ENCODE measurements at places on chromosomes 4 and X.

DNA sequence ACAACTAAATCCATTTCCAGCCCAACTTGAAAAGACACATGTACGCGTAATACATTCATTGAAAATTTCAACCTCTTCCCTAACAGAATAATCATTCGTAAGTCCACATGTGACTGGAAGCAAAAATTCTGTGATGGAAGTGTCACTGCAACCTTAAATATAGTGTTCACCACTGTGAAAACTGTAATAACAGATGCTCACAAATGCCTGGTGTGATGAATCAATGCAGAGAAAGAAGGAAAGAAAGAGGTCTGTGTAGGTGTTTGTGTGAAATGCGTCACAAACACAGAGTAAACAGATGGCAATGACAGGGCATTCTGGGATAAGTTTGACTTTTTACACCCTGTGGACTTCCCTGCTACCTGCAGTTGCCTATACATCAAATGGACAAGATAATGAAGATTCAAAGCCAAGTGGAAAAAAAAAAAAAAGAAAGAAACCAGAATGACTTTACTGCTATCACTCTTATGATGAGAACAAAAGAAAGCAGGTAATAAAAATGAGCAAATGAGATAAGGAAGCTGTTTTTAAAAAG is 123.3 kb downstream of the EPHA5 start:
- DNase-seq: no peak

DNA sequence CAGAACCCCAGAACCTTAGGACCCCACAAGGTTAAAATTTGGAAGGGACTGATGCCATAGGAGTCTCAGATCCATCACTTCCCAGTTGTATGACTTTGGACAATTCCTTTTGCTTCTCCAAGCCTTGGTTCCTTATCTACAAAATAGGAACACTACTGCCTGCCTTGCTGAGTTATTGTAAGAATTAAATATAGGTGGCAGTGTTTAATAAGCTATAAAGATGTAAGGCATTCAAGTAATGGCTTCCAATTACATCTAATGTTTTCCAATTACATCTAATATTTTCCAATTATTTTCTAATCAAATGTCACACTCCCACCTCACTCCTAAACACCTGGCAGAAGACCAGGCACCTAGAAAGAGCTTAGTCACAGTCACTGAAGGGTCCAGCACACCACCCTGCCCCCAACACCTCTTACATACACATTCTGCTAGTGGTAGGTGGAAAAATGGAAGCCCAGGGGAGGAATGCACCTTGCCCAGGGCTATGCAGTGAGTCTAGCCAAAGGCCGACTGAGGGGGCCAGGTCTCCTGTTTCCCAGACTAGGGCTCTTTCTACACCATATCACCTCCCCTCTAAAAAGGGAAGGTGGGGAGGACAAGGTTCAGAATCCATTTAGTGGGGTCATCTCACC is 24.5 kb upstream of the KDM5C start:
- DNase-seq: no peak

- no peak for DNase-seq
Observed at GRCh38 chr4:56743550-56743949, 62.5 kb upstream of the HOPX start.

- DNase-seq: no peak
Observed at GRCh38 chrX:118347131-118347530, 1.2 kb downstream of the WDR44 start.

GRCh38 chrX:153765138-153766079 is 1.4 kb downstream of the PLXNB3 start:
- DNase-seq: no peak

GRCh38 chrX:1464041-1464970 is 11.6 kb upstream of the ASMTL start:
- DNase-seq: no peak

- no peak for DNase-seq
Observed at GRCh38 chr4:56857601-56858309, 36.3 kb upstream of the SPINK2 start.

- DNase-seq: no peak
Observed at GRCh38 chr4:54077812-54078211, 13.4 kb upstream of the CHIC2 start.

DNA sequence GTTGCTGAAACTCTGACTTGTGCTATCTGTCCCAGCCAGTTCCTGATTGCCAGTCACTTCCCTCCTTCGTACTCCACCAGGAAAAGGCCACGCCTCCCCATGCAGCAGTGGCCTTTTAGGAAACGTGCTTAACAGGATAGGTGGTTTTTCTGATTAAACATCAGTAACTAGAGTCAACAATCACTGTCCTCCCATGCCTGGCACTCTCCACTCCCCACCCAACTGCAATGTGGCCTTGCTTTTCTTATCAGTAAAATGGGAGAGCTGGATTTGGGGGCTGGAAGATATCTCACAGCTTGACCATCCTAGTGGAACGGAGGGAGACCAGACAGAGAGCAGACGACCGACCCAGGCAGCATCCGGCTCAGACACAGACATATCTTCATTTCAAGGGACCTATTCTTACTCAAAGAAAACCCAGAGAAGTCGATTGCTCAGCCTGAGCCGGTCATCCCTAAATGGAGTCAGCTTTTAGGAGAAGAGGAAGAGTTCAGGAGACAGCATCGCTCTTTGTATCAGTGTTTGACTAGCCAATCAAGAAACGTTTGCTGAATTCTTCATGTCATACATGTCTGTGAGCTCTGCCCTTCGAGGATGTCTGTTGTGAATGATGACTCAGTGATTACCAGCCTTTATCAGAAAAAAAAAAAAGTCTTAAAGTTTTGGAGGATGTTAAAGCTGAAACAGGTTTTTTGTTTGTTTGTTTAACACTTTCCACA is 12.7 kb upstream of the UBA6 start:
- no peak for DNase-seq

GRCh38 chr4:87116231-87116630 is 104.2 kb downstream of the KLHL8 start:
- no peak for DNase-seq

DNA sequence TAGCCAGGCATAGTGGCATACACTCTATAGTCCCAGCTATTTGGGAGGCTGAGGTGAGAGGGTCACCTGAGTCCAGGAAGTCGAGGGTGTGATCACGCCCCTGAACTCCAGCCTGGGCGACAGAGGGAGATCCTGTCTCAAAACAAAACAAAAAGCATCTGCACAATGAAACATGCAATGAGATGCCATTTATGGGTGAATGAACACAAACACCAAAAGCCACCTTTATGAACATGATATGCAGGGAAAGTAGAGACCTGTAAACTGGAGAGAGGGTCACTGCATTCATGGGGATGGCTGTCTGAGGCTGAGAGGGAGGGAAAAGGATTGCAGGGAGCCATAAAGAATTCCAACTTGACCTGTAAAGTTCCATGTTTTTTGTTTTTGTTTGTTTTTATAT is 70.7 kb downstream of the EVC start:
- DNase-seq: no peak

DNA sequence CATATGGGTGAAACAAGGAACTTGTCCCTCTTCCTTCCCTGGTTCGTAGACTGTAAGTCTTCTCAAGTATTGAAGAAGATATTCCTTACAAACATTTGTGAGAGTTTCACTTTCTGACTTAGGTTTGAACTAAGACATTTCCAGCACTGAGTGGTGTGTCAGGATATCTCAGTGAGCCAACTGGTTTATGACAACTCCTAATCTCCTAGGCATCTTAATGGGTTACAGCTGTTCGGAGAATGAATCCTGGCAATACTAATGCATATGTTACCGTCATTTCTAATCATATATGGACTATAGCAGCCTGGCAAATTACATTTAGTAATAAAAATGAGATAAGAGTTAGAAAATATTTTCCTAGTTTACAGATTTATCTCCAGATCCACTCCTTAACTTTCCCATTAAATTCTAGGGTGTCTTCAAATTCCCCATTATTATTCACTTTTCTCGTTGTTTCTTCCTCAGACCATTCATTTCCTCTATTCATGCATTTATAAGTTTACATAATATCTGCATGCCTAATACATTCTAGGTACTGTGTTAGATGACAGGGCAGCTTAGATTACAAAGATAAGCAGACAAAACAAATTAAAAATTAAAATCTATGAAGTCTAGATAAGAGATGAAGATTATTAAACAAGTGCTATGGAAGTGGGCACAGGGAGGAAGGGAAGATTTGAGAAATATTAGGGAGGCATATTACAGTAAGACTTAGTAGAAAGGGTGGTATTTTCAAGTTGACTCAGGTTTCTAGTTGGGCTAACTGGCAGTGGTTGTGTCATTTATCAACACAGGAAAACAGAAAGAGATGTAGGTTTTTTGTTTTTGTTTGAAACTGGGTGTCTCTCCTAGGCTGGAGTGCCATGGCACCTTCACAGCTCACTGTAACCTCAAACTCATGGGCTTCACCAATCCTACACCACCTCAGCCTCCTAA is 173.9 kb downstream of the WDFY3 start:
- no peak for DNase-seq

- no peak for DNase-seq
Observed at GRCh38 chr4:169376421-169376820, 105.7 kb upstream of the SH3RF1 start.

DNA sequence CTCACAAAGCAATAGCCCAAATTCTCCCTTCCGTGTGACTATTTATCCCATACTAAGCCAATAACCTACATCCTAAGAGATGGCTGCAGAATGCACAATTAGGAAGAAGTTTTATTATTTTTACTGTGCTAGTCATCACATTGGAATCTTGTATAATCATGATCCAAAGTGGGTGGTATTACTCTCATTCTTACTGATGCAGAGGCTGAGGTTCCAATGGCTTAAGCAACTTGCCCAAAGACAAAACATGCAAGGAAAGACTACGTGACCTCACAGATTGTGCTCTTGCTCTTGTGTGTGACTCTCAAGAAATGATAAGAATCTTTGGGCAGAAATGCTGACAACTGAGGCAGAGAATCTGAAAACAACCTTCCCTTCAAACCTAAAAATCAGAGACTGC is 212.2 kb downstream of the LDB2 start:
- no peak for DNase-seq

GRCh38 chrX:47623540-47624027 is 3.9 kb upstream of the SYN1 start:
- no peak for DNase-seq

DNA sequence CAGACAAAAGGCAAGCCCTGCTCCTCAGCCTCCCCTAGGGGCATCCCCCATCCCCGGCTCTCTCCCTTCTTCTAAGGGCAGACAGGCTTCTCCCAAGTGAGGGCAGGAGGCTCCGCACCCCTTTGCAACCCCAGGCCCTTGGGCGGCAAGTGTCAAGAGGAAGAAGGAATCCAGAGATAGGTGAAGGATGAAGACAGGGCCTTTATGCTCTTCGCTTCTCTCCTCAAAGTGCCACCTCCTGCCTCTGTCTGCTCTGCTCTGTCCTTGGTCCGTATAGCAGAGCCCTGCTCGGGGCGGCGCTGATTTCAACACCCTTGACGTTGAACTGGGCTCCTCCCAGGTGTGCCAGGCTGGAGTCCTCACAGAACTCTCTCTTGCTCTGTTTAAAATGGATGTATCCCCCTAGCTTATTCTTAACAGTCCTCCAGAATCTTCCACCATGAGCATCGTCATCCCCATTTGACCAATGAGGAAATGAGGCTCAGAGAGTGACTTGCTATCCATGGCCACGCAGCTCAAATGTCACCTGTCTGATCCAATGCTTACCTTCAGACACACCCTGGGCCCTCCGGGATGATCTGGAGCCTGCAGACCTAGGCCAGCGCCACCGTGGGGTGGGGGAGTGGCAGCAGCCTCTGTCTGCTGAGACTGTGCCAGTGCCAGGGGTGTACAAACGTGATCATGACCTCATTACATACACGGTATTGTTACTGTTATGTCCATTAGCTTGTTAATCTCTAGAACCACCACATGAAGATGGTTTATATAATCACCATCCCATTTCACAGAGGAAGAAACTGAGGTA is 99.8 kb downstream of the PHKA2 start:
- DNase-seq: no peak

DNA sequence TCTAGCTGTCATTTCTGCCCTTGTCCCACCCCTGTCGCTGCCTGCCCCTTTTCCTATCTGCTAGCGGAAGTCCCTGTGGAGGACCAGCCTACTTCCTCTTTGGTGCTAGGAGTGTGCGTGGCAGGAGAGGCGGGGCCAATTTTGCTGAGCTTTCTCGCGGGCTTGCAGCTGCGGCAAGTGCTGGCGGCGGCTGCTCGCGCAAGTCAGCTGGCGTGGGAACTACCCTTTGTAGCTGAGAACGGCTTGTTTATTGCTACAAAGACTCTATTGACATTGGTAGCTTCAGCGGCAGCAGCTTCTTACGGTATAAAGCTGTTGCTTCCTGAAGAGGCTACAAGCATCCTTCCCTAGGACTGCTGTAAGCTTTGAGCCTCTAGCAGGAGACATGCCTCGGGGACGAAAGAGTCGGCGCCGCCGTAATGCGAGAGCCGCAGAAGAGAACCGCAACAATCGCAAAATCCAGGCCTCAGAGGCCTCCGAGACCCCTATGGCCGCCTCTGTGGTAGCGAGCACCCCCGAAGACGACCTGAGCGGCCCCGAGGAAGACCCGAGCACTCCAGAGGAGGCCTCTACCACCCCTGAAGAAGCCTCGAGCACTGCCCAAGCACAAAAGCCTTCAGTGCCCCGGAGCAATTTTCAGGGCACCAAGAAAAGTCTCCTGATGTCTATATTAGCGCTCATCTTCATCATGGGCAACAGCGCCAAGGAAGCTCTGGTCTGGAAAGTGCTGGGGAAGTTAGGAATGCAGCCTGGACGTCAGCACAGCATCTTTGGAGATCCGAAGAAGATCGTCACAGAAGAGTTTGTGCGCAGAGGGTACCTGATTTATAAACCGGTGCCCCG is at the start of gene MAGEH1:
Gene MAGEH1 (plus strand): TSS at position 138 of the 843 bp plus-strand sequence. CDS start 248 bp downstream, at position 386.
- DNase-seq: peak; percentile 41

DNA sequence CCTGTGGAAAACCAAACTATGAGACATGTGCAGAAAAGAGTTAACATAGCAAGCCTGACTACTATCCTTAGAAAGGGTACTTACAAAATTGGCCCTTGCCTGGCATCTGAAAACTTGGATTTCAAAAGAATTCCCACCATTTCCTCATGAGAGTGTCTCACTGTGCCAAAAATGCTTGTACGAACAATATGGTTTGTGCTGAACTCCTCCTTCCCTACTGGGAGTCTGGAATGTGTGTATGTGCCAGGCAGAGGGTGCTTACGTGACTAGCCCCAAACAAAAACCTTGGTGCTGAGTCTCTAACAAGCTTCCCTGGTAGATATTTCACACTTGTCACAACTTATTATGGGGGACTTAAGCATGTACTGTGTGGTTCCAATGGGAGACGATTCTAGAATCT is 81.7 kb upstream of the GIMD1 start:
- DNase-seq: no peak

DNA sequence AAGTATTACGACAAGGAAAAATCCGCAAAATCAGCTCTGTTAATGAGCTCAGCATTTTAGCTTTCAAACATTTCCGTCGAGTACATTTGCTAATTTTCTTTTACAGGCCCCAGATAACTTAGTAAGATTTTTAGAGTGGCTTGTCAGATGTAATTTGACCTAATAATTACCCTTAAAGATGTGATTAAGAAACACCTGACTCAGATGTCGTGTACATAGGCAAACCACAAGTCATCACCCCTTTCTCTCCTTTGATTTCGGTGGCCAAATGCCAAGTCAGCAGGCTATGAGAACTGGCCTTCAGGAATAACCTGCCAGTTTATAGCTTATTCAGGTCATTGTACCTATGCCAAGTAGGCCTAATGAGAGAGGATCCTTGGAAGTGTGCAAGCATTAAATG is 369.6 kb downstream of the PCDH7 start:
- DNase-seq: no peak
